ENCODE measurements at places on chromosomes 3 and 15.

DNA sequence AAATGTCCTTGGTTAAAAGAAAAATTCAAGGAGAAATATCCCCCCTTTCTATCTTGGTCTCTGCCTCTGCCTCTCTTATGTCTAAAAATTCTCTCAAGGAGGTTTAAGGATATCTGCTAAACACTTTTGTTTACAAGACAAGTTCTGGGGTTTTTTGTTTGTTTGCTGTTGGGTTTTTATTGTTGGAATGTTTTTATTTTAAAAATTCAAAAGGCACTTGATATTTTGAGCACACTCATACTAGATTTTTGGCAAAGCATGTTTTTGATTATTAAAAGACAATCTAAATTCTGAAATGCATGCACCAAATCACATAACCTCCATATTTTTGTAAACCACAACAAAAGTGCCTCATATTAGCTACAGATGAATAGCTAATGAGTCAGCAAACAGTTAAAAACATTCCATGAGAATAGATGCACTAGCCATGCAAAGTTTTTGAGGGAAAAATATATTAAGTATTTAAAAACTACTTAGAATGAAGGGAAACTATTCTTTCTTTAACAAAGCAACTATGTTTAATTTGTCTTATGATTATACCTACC, 84.6 kb downstream of the ZBTB20 start:
- no peak for DNase-seq

DNA sequence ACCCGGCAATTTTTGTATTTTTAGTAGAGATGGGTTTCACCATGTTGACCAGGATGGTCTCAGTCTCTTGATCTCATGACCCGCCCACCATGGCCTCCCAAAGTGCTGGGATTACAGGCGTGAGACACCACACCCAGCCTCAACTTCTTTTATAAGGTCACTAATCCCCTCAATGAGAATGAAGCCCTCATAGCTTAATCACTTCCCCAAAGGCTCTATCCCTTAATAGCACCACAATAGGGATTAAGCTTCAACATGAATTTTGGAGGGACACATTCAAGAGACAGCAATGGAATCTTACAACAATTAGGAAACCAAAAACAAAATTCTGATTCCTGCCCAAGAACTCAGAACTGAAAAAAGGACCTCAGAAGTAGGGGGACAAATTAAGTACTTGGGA, 126.8 kb downstream of the ATP1B3 start:
- DNase-seq = no peak

DNA sequence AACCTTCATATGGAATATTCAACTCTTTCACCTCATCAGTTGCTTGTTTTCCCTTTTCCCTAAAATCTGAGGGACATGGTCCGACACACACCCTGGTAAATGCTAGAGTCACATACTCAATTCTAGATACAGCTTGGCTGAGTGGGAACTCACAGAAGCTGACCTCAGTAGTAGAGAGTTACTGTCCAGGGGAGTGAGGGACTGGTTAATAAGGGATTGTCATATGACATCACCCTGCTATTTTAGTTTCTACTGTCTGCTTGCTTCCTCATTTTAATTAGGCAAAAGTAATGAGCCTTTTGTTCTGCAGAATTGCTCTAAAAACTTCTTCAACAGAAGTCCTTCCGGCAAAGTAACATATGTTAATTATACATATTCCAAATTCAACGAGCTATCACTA, 244.5 kb downstream of the ZIC4 start:
- no peak for DNase-seq

DNA sequence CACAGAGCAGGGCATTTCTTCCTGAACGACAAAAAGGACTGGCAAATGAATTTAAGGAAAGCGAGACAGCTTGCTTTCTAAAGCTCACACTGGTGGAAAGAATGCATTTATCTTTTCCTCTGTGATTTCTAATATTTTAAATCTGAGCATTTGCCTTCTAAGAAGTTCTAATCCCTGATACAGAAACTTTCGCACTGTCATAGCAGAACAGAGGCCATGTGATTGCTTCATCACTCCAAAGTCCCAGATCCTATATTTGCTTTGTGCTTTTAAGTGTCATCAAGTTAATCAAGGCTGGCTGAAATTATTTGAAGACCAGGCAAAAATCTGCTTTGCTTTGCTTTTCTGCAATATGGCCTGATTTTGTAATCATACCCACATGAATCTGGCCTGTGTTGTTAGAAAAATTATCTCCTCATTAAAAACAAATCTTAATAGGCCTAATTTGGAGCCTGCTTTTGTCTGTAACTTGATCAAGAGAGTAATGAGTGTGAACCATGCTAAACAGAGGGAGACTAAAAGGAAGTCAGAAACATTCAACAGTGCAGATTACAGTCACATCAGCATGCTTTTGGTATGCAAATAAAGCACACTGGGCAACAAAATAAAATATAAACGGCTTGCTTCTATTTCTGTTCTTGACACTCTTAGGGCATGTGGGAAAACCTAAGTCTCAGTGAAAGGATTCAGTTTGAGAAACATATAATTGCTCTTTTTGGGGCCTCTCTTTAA, 178.2 kb upstream of the ADAMTS9 start:
- DNase-seq = no peak

- no peak for DNase-seq
Measured at GRCh38 chr3:122689587-122689986, 8.9 kb downstream of the PARP14 start.

GRCh38 chr15:39315206-39315850, 265.6 kb upstream of the THBS1 start:
- no peak for DNase-seq

DNA sequence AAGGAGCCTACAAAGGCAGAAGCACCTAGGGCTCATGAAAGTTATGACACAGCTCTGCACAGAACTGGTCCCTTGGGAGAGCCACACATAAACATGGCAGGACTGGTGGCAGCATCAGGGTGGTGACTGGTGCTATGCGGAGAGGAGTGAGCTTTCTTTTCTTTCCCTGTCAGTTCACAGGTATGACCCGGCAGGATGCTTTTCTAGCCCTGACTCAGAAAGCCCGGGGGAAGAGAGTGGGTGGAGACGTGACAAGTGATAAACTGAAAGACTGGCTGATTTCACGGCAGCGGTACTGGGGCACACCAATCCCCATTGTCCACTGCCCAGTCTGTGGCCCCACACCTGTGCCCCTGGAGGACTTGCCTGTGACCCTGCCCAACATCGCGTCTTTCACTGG, 103.0 kb downstream of the LARS2 start:
- peak; percentile 12 for DNase-seq

- DNase-seq = no peak
Measured at GRCh38 chr3:110589341-110589740, 482.3 kb upstream of the NECTIN3 start.

GRCh38 chr3:177460047-177460446, 262.8 kb upstream of the TBL1XR1 start:
- no peak for DNase-seq

DNA sequence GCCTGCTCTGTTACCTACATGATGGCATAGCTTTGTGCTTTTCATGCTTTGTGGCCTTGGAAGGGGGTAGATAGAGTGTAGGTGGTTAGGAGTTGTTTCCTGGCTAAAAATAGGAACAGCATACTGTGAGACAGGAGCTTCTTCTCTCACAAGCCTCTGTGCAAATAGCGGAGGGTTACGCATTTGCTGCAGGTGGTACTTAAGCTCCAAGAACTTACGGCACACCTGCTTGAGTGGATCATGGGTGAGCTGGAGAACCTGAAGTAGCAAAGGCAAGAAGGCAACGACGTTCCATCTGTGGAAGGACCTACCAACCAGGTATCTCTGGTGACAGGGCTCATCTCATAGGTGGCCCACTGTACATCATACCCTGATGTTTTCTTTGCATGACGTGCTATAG, 66.0 kb downstream of the ST6GAL1 start:
- DNase-seq = no peak

- no peak for DNase-seq
Measured at GRCh38 chr3:129777806-129778205, 115.7 kb downstream of the TMCC1 start.

DNA sequence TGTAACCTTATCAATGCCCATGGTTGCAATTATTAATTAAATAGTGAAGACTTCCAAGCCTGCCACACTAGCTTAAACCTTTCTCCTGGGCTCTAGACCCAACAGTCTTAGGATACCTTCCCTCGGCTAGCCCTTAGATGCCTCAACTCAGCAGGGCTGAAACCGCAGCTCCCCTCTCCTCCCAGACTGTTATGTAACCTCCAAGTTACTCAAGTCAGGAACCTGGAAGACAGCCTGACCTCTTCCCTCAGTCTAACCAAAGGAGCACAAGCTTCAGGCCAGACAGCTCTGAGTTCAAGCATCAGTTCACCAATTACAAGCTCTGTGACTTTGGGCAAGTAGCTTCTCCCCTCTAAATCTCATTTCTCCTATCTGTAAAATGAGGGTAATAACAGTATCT, 70.5 kb upstream of the HACD2 start:
- DNase-seq = no peak

- no peak for DNase-seq
Measured at GRCh38 chr15:70197318-70197944, 99.7 kb upstream of the TLE3 start.

DNA sequence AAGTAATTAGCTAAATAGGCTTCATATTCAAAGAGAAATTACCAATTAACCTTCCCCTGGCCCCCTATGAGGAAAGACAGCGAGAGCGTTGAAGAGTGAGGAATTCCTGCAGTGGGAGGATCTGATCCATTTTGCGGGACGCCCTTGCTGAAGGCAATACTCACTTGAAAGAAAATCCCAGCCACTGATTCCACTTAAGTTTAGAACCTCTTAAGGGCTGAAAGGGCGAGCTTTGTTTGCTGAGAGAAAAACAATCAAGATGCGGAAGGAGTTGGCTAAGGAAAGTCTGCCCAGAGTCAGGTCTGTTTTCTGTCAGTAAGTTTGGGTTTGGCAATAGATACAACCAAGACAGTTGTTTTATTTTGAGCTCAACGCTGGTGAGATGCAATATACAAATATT, 102.8 kb upstream of the GBE1 start:
- no peak for DNase-seq

GRCh38 chr3:58497097-58497496, 5.2 kb downstream of the KCTD6 start:
- no peak for DNase-seq

DNA sequence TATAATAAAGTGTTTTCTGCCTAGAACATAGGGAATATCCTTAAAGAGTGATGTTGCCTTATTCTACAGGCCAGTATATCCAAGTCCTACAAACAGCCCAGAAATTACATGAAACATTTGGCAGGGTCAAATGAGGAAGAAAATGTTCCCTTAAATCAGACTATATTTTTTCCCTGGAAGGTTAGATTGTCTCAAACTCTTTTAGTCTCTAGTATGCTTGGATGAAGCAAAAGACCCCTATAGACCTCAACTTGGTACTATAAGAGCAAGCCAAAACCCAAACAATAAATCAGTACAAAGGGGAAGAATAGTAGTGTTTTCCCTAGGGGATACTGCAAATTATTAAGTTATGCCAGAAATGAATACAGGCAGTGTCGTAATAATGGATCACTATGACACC, 310.2 kb downstream of the SLC9A9 start:
- DNase-seq = no peak

DNA sequence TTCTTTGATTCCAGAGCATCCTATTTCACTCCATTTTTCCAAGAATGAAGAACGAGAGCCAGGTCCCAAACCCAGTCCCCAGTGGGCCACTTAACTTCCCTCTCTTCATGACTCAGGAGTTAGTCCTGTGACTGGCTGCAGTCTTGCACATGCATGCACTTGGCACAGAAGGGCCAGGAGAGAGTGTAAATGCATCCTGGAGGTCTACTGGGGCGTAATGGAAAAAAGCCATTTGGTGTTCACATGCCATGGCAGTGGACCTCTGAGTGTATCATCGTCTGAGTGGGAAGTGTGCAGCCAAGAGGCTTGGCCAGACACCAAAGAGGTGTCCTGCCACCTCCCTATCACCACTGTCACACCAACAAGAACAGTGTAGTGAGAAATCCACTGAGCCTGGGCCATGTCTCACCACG, 15.1 kb upstream of the RFTN1 start:
- DNase-seq = no peak

GRCh38 chr3:14822134-14822533, 3.4 kb downstream of the FGD5 start:
- no peak for DNase-seq

DNA sequence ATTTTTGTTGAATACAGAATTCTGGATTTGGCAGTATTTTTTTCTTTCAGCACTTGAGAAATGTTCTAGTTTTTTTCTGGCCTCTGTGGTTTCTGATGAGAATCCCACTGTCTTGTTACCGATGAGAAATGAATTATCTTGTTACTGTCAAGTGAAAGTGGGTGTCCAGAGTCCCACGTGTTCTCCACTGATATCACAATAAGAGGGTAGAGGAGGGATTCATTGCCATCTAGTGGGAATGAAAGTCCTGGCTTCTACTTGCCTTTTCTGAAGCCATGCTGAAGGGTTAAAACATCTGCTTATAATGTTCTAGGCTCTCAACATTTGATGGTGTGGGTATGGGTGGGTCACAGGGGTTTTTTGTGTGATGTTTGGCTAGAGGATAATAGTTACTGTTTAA, 66.1 kb downstream of the SEC22A start:
- no peak for DNase-seq

GRCh38 chr3:111594205-111594604, 941 bp downstream of the ZBED2 start:
- peak; percentile 46 for DNase-seq

DNA sequence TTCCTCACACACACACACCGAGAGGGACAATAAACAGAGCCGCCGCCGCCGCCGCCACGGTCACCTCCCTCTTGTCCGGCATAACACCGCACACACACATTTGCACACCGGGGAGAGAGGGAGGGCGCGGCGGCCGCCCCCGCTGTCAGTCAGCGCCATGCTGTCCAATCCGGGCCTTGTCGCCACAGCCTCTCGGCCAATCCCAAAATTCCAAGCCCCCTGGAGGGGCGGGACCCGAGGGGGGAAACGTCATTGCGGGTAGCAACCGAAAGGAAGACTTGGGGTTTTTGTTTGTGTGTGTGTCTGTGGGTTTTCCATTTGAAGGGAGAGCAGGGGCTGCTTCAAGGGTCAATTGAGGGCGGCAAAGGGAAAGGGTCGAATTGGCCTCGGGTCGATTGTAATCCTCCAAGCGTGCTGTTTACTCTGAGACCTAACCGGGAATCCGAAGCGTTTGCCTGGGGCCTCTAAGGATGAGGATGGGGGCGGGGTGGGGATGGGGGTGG, at the start of gene TOP2B:
Gene TOP2B, minus strand, starts transcription at position 96 of the 503 bp plus-strand sequence. CDS start 610 bp downstream, outside the sequence.
- DNase-seq = peak; percentile 97

DNA sequence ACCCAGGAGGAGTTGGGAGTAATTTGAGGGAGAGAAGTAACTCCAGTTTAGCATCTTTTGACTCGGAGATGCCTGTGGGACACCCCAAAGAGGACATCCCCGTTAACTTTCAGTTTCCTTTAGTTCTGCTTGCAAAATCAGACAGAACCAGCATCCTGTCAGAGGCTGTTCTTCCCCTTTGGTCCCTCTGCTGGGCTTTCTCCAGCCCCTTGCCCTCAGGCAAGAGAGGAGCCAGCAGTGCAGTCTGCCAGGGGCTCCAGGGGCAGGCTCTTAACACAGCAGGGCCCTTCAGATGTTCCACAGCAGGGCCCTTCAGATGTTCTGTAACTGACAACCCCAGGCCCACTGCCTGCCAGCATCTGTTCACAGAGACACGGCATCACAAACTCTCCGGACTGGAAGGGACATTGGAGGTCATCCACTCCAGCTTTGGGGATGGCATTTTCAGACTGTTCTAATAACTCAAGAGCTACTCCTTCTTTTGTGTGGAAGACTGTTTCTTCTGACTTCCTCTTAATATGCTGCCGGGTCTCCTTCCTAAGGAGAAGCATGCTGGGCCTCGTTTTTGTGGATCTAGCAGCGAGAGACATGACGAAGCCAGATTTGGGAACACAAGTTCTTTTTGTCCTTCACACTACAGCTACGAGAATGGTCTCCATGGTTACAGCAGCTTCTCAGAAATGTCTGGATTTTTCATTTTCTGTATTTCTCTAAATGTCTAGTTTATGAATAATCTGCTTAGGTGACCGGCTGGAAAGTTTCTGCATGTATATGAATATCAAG, 51.9 kb downstream of the KY start:
- no peak for DNase-seq
